Memory B cell (primary cell): ENCODE measurements at places on chromosomes 4 and X.
A peak's percentile ranks its signal among the peaks of the same experiment; 100 is the strongest.

DNA sequence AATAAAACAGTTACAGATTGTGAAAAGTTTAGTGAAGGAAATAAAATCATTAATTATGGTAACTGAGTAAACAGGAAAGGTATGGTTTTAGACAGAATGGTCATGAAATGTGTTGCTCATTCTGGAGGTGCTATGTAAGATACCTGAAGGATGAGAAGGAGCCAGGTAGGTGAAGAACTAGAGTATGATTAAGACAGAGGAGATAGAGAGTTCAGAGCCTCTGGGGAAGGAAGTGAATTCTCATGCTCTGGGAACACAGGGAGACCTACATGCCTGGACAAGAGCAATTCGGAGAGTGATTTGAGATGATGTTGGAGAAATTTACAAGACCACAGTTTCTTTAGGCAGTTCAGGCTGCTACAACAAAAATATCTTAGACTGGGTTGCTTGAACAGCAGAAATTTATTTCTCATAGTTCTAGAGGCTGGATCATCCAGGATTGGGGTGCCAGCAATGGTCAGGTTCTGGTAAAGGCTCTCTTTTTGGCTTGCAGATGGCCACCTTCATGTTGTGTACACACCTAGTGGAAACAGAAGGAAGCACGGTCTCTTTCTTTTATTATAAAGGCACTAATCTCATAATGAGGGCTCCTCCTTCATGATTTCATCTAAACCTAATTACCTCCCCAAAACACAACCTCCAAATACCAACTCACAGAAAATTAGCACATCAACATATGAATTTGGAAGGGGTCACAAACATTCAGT lies 1416.1 kb downstream of the PCDH7 start:
- no peak for DNase-seq
- H3K4me3 ChIP-seq = no peak overlapping the region
- H3K27ac ChIP-seq = no peak overlapping the region

GRCh38 chr4:152994038-152994437 lies 57.9 kb downstream of the FHDC1 start:
- peaks cover 10% of the 10 kb centered on the region for H3K4me1 ChIP-seq
- no peak for DNase-seq
- no peaks in the 10 kb centered on the region for H3K36me3 ChIP-seq

DNA sequence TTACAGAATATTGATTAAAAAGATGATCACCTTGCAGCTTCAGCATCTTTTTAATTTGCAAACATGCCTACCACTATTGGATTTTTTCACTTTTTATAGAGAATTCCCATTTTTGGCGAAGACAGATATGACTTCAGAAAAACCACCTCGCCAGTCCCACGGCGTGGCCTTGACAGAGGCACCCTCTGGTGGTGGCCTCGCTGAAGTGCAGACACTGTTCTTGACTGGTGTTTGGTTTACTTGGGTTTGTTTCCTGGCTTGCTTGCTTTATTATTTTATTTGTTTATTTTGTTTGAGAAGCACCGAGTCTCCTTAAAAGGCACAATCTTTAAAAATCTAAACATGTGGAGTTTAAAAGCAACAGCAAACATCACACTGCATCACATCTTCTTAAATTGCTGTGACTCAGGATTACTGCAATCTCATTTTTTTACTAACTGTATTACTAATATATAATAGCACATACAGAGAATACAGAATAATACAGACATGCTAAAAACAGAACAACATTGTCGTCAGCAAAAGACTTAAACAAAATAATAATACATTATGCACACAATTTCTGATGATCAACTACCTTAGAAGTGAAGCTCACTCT lies 13.1 kb upstream of the AMTN start:
- no peaks in the 10 kb centered on the region for H3K36me3 ChIP-seq
- peak; percentile 40 for DNase-seq
- H3K27ac ChIP-seq = no peak overlapping the region
- no peaks in the 10 kb centered on the region for H3K27me3 ChIP-seq
- H3K4me3 ChIP-seq = no peak overlapping the region
- H3K4me1 ChIP-seq = no peaks in the 10 kb centered on the region

GRCh38 chr4:186015212-186015817 lies 53.6 kb upstream of the TLR3 start:
- H3K4me1 ChIP-seq = no peaks in the 10 kb centered on the region
- H3K27ac ChIP-seq = no peak overlapping the region
- no peak for DNase-seq
- H3K4me3 ChIP-seq = no peak overlapping the region
- H3K36me3 ChIP-seq = no peaks in the 10 kb centered on the region

DNA sequence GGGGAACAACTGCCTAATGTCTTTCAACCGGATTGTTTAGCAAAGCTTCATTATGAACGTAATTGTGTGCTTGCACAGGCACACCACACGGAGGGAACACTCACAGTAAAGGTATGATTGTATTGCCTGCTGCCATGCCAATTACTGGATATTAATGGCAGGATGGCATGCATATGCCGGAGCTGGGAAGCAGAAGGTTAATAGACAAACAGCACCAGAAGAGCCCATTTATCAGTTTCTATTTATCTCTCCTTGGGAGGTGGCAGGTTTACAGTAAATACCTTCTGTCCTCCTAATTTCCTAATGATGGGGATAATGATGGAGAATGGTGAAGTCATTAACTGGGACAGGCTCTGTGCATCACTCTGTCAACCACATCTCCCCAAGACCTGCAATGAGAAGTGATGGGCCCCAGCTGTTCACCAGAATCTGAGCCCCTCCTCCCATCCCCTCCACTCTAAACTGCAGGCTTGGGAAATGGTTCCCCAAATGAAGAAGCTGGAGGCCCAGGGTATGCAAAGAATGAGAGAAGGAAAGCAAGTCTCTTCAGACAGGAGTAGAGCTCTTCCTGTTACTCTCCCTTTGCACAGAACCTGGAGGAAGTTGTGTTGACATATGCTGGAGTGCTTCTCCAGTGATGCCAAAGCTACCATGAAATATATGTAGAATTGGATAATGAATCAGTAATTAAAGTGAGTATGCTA lies 160.8 kb downstream of the NAA11 start:
- no peaks in the 10 kb centered on the region for H3K36me3 ChIP-seq
- peaks cover 5% of the 10 kb centered on the region for H3K27me3 ChIP-seq

- no peak overlapping the region for H3K27ac ChIP-seq
- H3K4me3 ChIP-seq = no peak overlapping the region
- DNase-seq = no peak
- no peaks in the 10 kb centered on the region for H3K4me1 ChIP-seq
- no peaks in the 10 kb centered on the region for H3K36me3 ChIP-seq
- peaks cover 4% of the 10 kb centered on the region for H3K27me3 ChIP-seq
Observed at GRCh38 chr4:41475402-41475801, 62.6 kb upstream of the LIMCH1 start.

- peak overlapping the region; percentile 38 for H3K27ac ChIP-seq
- peaks cover 30% of the 10 kb centered on the region for H3K36me3 ChIP-seq
- no peak overlapping the region for H3K4me3 ChIP-seq
- peaks cover 12% of the 10 kb centered on the region for H3K4me1 ChIP-seq
- DNase-seq = no peak
- H3K27me3 ChIP-seq = no peaks in the 10 kb centered on the region
Observed at GRCh38 chrX:2264179-2265030, 236.4 kb downstream of the DHRSX start.

- H3K27ac ChIP-seq = no peak overlapping the region
- no peaks in the 10 kb centered on the region for H3K27me3 ChIP-seq
- no peak overlapping the region for H3K4me3 ChIP-seq
- no peaks in the 10 kb centered on the region for H3K36me3 ChIP-seq
- H3K4me1 ChIP-seq = peaks cover 27% of the 10 kb centered on the region
Observed at GRCh38 chr4:90162566-90162965, 35.4 kb downstream of the CCSER1 start.

- H3K36me3 ChIP-seq = no peaks in the 10 kb centered on the region
- no peak overlapping the region for H3K27ac ChIP-seq
- no peak for DNase-seq
- H3K27me3 ChIP-seq = peaks cover 5% of the 10 kb centered on the region
Observed at GRCh38 chr4:128249787-128250668, 37.6 kb downstream of the PGRMC2 start.

- H3K4me3 ChIP-seq = no peak overlapping the region
- H3K36me3 ChIP-seq = no peaks in the 10 kb centered on the region
- H3K4me1 ChIP-seq = no peaks in the 10 kb centered on the region
- H3K27me3 ChIP-seq = peaks cover 1% of the 10 kb centered on the region
- no peak overlapping the region for H3K27ac ChIP-seq
- DNase-seq = no peak
Observed at GRCh38 chr4:129515356-129515755, 419.4 kb downstream of the C4orf33 start.

GRCh38 chr4:85370400-85371032 lies 104.4 kb upstream of the ARHGAP24 start:
- peak; percentile 50 for DNase-seq
- no peak overlapping the region for H3K4me3 ChIP-seq
- H3K36me3 ChIP-seq = no peaks in the 10 kb centered on the region
- peaks cover 18% of the 10 kb centered on the region for H3K4me1 ChIP-seq
- peaks cover 2% of the 10 kb centered on the region for H3K27me3 ChIP-seq
- peak overlapping the region; percentile 84 for H3K27ac ChIP-seq

DNA sequence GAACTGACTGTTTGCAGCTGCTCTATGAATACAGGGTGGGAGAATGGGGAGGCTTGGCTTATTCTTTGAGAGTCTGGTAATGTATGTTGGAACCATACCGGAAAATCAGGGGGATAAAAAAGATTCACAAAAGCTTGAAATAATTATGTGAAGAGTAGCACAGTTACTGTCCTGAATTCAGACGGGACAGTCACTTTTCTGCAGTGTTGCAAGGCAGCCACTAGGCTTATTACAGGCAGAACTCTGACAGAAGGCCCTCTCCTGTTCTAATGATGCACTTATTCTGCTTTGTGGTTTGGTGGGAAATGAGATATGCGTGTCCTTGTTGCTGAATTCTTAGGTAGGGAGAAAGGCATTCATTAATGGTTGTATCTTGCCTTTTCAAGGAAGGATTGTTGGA lies 37.2 kb downstream of the GUCY1B1 start:
- no peaks in the 10 kb centered on the region for H3K36me3 ChIP-seq
- DNase-seq = no peak
- H3K27ac ChIP-seq = no peak overlapping the region
- no peaks in the 10 kb centered on the region for H3K27me3 ChIP-seq

DNA sequence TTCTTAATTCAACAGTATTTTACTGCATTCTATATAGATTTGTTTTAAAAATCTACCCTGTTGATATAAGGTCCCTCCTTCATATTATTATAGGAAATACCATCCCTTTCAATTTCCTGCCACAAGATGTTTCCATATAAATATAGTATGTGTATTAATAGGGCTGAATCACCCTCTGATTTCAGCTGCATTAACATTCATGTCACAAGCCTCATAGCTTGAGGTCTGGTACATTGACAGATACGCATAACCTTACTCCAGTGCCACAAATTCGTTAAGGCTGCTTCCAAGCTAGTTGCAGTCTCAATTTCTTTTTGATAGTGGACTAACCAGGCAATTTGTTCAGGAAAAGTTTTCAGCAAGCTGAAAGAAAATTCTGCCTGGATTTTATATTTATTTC lies 128.4 kb downstream of the KLHL34 start:
- DNase-seq = no peak
- H3K27me3 ChIP-seq = no peaks in the 10 kb centered on the region
- no peaks in the 10 kb centered on the region for H3K4me1 ChIP-seq
- H3K27ac ChIP-seq = no peak overlapping the region

DNA sequence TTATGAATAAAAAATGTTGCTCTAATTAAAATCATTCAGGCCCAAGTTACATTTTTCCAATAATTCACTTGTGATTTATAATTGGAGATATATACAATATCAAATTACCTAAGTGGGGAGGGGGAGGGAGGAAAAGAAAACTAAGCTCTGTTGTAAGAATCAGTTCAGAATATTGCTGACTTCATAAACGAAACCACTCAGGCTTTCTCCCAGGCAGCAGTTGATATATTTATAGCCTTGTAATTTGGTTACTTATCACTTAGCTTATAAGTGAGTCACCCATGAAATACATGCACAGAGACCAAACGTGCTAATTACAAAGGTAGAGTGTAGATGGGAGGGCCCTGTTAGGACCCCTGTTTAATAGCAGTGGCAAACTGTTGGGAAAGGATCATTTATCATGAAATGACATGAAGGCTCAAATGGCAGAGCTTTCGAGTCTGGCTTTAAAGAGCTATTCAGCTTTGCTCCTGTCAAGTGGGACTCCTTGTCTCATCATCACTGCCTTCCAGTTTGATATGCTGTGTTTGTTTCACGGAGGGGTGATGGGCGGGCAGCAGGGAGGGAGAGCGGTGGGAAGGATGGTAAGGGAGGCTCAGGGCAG lies 105.6 kb upstream of the PGRMC2 start:
- peaks cover 4% of the 10 kb centered on the region for H3K36me3 ChIP-seq
- no peak for DNase-seq
- H3K27me3 ChIP-seq = no peaks in the 10 kb centered on the region

GRCh38 chr4:68962868-68963267 lies 11.3 kb upstream of the UGT2A3 start:
- no peaks in the 10 kb centered on the region for H3K36me3 ChIP-seq
- no peak overlapping the region for H3K4me3 ChIP-seq
- no peaks in the 10 kb centered on the region for H3K27me3 ChIP-seq
- DNase-seq = no peak
- no peak overlapping the region for H3K27ac ChIP-seq
- no peaks in the 10 kb centered on the region for H3K4me1 ChIP-seq

GRCh38 chrX:108494406-108495090 lies 54.9 kb downstream of the COL4A5 start:
- H3K27ac ChIP-seq = no peak overlapping the region
- H3K4me3 ChIP-seq = no peak overlapping the region
- H3K27me3 ChIP-seq = no peaks in the 10 kb centered on the region
- no peaks in the 10 kb centered on the region for H3K4me1 ChIP-seq
- no peak for DNase-seq
- H3K36me3 ChIP-seq = no peaks in the 10 kb centered on the region

DNA sequence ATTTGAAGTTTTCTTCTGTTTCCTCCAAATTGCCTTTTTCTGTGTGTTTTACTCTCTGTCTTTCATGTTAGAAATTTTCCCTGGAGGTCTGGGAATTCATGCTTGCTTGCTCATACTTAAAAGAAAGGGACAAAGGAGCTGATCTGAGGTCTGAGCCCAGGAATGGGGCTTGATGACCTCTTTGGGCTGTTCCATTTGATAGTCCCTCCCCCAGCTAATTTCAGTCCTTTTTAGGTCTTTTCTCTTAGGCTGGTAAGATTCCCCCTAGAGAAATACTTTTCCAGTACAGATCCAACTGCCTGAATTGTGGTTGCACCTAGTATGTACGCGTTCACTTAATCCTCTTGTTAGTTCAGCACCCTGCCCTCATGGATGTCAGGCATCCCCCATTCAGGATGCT lies 5.5 kb upstream of the PIGA start:
- H3K4me3 ChIP-seq = no peak overlapping the region
- peaks cover 4% of the 10 kb centered on the region for H3K27me3 ChIP-seq
- H3K27ac ChIP-seq = no peak overlapping the region
- H3K4me1 ChIP-seq = peaks cover 3% of the 10 kb centered on the region

GRCh38 chrX:9352243-9352642 lies 112.6 kb upstream of the TBL1X start:
- DNase-seq = peak; percentile 2
- peak overlapping the region; percentile 89 for H3K27ac ChIP-seq
- peak overlapping the region; percentile 81 for H3K4me3 ChIP-seq
- H3K36me3 ChIP-seq = peaks cover 3% of the 10 kb centered on the region
- peaks cover 1% of the 10 kb centered on the region for H3K27me3 ChIP-seq
- peaks cover 16% of the 10 kb centered on the region for H3K4me1 ChIP-seq

GRCh38 chr4:185323606-185324005 lies 72.1 kb downstream of the LRP2BP start:
- H3K4me1 ChIP-seq = peaks cover 4% of the 10 kb centered on the region
- H3K36me3 ChIP-seq = peaks cover 19% of the 10 kb centered on the region
- no peak overlapping the region for H3K4me3 ChIP-seq
- H3K27me3 ChIP-seq = no peaks in the 10 kb centered on the region
- no peak for DNase-seq
